Kidney (tissue), 22 donors: ENCODE measurements at places on chromosomes 13 and 19. TPM values are rescaled to one million over a fixed set of nuclear protein-coding genes. Genes with fewer than 3 reads are reported as not detected.

DNA sequence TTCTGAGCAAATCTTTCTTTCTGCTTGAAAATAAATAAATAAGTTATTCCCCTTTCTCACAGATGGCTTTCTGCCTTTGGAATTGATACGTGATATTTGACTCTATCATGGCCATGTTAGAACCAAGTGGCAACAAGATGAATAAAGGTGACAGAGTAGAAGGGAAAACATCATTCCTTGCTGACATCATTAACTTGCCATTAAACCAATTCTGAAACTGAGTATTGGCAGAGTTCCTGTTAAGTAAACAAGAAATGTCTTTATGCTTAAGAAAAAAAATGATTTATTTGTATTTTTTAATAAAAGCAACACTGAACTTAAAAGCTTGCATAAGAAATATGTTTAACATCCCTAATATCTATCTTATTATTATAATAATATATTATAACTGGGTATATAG lies 828.1 kb downstream of the PCDH9 start:
- no peak for DNase-seq

DNA sequence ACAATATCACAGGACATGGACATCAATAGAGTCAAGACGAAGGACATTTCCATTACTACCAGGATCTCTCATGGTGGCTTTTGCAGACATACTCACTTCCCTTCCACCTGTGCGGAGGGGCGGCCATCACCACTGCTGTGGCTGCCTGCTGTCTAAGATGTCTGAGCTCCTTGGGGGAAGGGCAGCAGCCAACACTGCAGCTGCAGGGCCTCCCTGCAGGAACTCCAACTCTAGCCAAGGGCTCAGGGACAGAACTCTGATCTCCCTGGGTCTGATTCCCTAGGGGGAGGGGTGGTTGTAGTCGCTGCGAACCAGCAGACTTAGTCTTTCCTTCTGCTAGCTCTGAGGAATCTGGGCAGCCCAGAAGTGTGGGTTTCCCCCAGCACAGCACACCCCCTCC lies 78.9 kb upstream of the ANKRD10 start:
- DNase-seq = no peak

DNA sequence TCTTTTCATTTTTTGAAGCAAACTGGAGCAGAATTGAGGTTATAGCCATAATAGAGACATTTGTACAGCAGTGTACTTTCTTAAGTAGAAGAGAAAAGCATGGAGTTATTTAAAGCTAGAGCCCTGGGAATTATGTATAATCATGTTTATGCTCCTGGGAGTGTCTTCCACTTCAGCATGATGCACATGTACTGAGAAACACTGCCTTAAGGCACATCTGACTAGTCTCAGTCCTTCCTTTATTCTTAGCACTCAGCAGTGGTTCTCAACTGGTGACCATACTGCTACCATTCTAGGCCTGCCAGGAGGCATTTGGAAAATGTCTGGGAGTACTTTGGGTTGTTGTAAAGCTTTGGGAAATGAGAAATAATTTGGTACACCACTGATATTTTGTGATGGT lies 45.8 kb downstream of the VWA8 start:
- no peak for DNase-seq

DNA sequence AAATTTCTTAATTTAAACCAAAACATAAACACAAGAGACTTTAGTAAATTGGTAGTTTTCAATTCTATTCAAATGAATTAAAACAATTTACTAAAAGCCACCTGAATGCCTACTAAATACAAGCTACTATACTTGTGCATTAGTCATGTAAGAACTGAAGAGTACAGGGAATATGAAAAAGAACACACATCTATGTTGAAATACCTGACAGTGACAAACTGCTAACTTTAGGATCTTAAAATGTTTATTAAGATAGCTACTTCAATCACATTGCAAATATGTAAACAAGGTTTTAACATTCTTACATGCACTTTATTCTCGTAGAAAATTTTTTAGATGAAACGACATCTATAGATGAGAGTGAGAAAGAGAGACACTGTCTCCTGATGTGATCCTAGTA lies 4.1 kb downstream of the SPRYD7 start:
- no peak for DNase-seq

DNA sequence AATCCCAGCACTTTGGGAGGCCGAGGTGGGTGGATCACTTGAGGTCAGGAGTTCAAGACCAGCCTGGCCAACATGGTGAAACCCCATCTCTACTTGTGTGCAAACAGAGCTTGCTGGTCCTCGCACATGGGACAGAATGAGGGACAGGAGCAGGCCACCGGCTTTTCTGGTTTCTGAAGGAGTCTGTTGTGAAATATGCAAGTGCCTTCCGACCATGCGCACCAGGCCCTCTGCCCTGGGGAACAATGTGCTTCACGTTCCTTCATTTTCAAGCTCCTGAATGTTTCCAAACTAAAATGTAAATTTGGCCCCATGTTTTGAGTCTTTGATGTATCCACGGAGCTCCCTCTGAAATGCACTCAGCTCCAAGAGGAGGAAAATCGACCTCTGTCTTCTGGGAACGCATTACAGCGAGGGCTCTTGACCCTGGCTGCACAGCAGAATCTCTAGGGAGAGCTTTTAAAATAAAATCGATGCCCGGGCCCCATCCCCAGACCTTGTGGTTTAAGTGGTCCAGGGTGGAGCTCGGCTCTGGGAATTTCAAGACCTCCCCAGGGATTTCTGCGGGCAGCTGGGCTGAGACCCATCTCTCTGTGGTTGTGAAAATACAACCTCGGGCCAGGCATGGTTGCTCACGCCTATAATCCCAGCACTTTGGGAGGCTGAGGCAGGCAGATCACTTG lies 9.3 kb upstream of the ACP4 start:
- no peak for DNase-seq

GRCh38 chr13:107091428-107091827 lies 523.5 kb upstream of the ARGLU1 start:
- DNase-seq = no peak

PDX1 gene
- total RNA-seq = not detected

GRCh38 chr13:93231867-93232266 lies 5.3 kb downstream of the GPC6 start:
- no peak for DNase-seq

DNA sequence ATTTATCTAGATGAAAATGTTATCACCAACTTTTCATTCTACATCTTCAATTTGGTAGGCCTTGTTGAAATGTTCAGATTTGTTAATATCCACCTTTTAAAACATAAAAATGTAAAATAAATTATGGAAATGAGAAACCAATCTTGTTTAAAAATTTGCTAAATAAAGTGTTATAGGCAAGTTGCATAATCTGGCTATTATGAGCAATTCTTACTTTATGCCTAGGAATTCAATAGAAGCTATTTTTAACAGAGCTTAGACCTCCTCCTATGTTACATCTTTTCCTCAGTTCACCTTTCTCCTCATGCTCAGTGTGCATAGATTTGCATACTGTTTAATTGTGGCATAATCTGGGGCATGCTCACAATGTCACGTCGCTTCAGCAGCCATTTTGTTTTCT lies 87.9 kb upstream of the POSTN start:
- DNase-seq = no peak

DNA sequence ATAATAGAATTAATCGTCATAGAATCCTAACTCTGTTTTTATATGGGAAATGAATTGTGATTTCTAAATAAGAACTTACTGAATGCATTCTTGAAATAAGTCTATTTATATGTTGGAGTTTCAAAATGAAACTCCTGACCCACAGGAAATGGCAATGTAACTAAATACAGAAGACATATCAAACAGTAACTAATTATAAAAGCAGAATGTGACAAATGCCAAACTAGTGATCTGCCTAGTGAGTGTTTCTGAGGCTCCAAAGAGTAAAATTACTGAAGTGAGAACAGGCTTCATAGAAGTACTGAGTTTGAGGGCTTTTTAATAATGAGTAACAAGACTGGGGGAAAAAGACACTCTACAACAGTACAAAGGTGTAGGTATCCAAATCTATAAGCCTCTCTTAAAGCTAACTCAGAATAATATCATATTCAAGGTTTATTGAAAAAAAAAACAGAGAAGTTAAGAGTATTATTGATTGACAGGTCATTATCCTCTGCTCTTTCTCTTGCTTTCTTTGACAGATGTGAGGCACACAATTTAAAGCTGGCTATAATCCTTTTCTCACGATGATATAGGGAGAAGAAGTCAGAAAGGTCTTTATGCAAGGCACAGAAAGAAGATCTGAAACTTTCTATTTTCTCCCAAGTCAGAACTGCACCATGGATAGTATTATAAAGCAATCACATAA lies 17.4 kb upstream of the ATXN8OS start:
- DNase-seq = peak; percentile 42
